ENCODE measurements at places on chromosomes 5 and 9. TPM values are rescaled to one million over a fixed set of nuclear protein-coding genes. Genes with fewer than 3 reads are reported as not detected.

IFNB1 gene
- 0.17 TPM for total RNA-seq

GRCh38 chr5:123690821-123691220 is 178.8 kb downstream of the CSNK1G3 start:
- no peak for DNase-seq

DNA sequence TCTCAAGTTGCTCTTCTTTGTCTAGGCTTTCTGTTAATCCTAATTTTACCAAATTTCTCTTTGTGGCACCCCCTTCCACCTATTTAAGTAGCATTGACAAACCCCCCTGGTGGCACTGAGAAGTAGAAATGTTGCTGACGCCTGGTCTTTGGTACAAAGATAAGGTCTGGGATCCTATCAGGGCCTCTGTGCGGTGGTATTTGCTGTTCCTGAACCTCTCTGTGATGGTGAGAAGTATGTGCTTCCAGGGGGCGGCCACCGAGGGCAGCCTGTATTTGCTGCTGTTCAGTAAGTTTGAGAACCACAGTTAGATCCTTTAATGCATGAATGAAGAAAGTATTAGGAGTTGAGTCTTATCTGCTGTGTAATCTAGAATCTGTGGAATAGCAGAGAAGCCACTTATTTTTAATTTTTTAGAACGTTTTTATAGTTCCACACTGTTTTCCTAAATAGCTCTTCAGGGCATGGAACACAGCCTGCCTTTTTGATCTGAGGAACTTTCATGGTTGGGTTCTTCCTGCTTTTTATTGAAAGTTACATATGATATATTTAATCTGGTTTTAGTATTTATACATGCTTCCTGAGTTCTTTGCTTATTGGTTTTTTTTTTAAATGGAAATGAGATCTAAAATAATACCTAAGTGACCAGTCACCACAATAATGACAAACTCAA is 124.2 kb downstream of the TRIO start:
- peak; percentile 71 for DNase-seq

BBLN gene
- total RNA-seq = 22.1 TPM

GRCh38 chr5:133728475-133728874 is 116.1 kb upstream of the FSTL4 start:
- no peak for DNase-seq

FGF10 gene
- total RNA-seq = 110 TPM

PDE6A gene
- under 0.01 TPM for total RNA-seq

SUSD3 gene
- total RNA-seq = 4.6 TPM

GOLPH3 gene
- total RNA-seq = 71.7 TPM

DNA sequence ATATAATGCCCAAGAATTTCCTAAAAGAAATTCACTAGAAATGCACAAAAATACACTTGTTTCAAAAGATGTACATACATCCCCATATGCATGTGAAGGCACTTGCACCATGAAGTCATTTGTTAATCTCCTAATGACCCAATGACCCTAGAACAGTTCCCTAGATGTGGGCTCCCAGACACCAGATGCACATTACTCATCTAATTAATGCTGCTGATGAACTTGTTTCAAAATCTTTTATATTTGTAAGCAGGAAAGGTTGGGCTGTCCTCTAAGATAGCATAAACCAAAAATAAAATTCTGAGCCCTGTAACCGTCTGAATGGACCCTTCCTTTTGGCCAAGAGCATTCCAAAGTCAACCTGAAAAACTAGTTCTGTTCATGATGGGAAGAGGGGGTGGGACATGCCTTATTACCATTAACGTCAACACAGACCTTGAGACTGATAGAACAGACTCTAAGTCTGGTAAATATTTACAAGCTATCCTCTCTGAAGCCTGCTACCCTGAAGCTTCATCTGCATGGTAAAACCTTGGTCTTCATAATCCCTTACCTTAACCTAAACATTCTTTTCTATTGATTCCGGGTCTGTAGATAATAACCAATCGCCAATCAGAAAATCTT is 91.0 kb upstream of the DAPK1 start:
- no peak for DNase-seq

DNA sequence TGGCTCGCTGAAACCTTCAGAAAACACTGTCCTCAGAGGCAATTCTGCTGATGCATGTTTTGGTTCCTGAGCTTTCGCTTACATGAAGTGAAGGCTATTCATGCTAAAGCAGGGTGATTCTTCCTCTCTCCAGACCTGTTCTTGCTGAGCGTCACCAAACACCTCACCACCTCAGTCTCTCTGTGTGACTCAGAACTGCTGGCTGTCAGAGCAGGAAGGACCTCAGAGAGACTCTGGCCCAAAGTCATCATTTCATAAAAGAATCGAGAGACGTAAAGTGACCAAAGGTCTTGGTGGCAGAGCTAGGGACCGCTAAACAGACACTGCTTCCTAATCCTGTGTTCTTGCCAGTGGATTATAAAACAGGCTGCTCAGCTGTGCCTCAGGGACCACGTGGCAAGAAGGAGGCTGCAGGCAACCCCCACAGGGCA is 73.8 kb downstream of the LHFPL2 start:
- peak; percentile 81 for DNase-seq

STPG3 gene
- total RNA-seq = not detected

DNA sequence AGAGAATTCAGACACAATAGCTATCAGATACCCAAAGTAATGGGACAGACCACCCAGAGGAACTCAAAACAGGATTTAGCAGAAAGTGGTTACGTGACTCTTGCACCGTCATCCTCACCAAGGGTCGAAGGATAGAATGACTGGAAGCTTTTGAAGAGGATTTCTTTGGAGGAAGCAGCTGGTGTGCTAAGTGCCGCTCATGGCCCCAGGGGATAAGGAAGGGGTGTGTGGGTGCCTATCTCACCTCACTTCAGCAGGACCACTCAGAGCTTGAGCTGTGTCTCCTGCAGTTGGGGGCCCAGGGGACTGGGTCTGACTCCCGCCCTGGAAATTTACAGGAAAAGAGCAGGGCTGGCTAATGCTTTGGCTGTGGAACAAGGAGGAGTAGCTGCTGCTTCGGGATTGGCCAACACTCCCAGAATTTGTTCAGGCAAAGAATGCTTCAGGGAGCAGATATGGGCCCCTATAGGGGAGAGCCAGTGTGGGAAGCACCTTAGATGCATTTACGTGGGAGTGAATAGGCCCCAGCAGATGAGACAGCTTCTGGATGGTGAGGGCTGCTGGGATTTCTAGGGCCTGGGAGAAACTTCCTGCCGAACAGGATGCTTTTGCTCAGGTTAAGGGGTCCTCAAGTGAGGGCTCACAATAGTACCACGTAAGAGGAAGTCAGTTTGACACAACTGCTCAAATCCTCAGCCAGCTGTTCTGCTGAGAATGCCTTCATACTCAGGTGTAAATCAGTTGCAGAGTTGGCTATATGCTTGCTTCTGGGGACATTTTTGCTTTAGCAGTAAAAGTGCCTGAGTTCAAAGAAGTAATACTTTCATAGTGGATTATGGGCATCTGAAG is 29.1 kb upstream of the TOMM5 start:
- DNase-seq = no peak

- no peak for DNase-seq
Observed at GRCh38 chr5:82349652-82350051, 71.5 kb upstream of the RPS23 start.

IGFBPL1 gene
- not detected for total RNA-seq

ELAVL2 gene
- total RNA-seq = under 0.01 TPM

DNA sequence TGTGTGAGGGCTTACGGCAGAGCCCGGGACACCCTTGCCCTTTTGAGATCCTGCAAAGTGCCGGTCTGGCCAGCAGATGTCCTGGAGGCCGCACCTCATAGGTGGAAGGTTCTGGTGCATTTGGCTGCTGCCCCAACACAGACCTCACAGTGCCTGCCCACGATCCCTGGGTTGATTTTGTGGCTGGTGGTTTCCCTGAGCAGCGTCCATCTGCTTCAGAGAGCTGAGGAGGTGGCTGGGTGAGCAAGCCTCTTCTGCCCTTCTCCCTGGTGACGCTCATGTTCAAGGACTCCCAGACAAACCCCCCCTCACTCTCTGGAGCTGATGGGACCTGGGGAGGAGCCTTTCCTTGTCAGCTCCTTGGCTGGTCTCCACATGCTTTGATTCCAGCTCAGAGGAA is 18.9 kb downstream of the BNIP1 start:
- no peak for DNase-seq

SPATA31A3 gene
- total RNA-seq = not detected

DNA sequence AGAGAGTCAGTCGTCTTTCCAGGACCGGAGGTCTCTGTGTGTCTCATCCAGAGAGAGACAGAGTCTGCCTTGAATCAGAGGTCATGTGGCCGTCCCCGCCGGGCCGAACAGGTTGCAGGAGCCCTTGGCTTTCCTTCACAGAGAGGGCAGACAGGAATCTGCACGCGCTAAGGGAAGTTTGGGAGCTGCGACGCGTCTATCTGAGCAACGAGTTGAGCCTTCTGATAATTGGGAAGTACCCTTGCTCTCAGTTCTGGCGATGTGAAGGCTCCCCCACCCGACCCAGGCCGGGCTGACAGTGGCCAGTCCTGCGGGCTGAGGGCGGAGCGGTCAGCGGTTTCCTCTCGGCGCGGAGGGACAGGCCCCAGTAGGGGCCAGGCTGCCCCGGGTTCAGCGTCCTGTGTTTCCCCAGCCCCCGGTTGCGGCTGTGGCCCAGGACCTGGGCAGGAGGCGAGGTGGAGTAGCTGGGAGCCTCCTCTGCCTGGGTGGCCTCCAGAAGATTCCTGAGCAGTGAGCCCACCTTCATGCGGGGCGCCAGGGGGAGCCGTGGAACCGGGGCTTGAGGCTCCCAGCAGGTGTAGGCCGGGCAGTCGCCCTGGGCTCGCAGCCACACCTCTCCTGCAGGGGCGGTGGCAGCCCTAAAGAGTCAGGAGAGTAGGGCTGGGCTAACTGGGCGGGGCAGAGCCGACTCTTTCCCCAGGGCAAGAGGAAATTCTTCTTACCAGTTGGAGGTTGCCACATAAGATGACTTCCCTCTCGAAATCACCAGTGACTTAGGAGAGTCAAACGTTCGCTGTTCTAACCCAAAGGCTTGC is 13.9 kb downstream of the NR2F1 start:
- DNase-seq = no peak

DNA sequence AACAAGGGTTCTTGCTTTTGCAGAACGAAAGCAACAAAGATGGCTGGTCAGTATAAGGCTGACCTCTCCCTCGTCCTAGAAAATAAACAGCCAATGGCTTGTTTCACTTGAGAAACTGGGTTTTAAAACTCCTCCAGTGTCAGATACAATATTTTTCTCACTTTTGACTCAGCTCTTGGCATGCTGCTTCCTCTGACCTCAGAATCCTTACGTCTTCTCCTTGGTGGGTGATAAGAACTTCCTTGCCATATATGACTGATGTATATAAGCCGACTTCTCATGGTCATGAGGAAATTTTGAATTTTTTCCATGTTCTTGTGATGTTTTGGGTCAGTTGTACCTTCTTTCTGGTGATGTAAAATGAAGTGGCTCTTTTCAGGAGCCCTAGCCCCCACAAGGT is 3.8 kb downstream of the ZNF618 start:
- peak; percentile 88 for DNase-seq

DNA sequence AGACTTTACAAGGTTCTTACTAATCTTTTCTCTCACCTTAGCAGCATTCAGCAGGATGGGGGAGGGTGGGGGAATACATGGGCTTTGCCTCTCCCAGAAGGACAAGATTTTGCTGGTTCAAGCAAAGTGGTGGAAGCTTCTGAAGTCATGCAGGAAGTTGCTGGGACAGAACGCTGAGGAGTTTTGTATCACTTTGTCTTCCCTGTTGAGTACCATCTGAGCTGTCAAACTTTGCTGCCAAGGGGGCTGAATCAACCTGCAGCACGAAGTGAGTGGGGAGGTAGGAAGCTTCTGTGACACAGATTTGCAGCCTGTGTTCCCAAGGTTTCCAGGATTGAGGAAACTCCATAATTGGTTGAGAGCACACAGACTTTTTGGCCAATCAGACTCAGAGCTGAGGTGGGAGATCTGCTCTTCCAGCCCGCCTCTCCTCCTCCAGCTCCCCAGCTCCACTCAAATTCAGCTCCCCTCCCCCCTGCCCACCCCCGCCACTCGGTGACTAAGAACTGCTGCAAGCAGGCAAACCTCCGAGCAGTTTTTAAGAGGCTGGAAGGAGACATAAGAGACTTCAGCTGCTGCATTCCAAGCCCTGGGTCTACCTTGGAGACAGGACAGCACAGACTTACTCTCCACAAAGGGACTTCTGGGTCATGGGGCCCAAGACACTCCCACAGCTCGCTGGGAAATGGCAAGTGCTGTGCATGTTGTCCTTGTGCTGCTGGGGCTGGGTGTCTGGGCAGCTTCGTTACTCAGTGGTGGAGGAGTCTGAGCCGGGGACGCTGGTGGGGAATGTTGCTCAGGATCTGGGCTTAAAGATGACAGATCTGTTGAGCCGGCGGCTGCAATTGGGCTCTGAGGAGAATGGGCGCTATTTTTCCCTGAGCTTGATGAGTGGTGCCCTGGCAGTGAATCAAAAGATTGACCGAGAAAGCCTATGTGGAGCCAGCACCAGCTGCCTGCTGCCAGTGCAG is at the start of gene PCDHGC5:
Gene PCDHGC5 (plus strand): TSS at position 491 of the 971 bp plus-strand sequence. CDS start 160 bp downstream, at position 651.
- DNase-seq = peak; percentile 87

GDF9 gene
- total RNA-seq = under 0.01 TPM

LRRTM2 gene
- total RNA-seq = 1.3 TPM

DNA sequence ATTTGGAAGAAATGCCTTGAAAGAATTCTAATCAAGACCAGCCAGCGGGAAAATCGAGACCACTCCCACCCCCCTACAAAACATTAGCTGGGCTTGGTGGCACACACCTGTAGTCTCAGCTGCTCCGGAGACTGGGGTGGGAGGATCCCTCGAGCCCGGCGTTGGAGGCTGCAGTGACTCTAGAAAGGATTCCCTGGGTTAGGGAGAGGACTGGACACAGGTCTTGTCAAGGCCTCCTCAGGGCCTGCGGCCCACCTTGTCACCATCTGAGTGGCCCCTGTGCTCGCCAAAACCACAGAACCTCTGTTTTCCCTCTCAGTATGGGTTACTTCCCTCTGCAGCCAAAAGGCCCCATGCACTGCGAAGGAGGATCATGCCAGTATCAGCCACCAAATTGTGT is 16.5 kb upstream of the GOLM1 start:
- no peak for DNase-seq

- no peak for DNase-seq
Observed at GRCh38 chr9:98045234-98046179, 11.0 kb upstream of the NANS start.

DMRT3 gene
- not detected for total RNA-seq

PLAA gene
- total RNA-seq = 36.7 TPM

CTSL gene
- total RNA-seq = 563 TPM

- DNase-seq = peak; percentile 26
Observed at GRCh38 chr9:133873461-133873891, 118.6 kb downstream of the VAV2 start.

GRCh38 chr9:120337131-120337530 is 242.8 kb downstream of the CDK5RAP2 start:
- no peak for DNase-seq

Data from fibroblast of lung (primary cell).